ENCODE measurements at places on chromosomes 2 and 18. TPM values are rescaled to one million over a fixed set of nuclear protein-coding genes. Genes with fewer than 3 reads are reported as not detected.
A peak's percentile ranks its signal among the peaks of the same experiment; 100 is the strongest.

Gene MC4R
- not detected for total RNA-seq

Gene RSAD2
- total RNA-seq = 3.3 TPM

Gene LYPD6B
- total RNA-seq = not detected

Gene GAREM2
- 1.4 TPM for total RNA-seq

Gene MGAT5
- 92.3 TPM for total RNA-seq

Gene DPYSL5
- total RNA-seq = not detected

Gene RRM2
- 4.2 TPM for total RNA-seq

Gene RABL2A
- total RNA-seq = 5.4 TPM

Gene LCT
- not detected for total RNA-seq

Gene SCYGR6
- total RNA-seq = not detected

Gene AGBL5
- 9.9 TPM for total RNA-seq

Gene NPPC
- 16.1 TPM for total RNA-seq

Gene PAX8
- total RNA-seq = 0.60 TPM

DNA sequence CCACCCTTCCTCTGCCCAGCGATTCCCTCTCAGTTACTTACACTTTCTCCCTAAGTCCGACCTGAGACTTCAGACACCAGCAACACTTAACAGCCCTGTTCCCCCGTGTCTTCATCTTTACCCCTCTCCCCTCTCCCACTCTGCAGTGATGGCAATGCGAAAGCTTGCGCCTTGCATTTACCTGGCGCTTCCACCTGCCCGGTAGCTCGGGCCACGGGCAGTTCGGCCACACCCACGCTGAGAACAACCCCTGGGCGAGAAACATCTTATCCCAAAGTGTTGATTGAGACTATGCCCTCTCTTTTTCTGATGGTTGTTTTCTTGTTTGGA lies 558 bp downstream of the DNAJC10 start:
- DNase-seq = no peak

DNA sequence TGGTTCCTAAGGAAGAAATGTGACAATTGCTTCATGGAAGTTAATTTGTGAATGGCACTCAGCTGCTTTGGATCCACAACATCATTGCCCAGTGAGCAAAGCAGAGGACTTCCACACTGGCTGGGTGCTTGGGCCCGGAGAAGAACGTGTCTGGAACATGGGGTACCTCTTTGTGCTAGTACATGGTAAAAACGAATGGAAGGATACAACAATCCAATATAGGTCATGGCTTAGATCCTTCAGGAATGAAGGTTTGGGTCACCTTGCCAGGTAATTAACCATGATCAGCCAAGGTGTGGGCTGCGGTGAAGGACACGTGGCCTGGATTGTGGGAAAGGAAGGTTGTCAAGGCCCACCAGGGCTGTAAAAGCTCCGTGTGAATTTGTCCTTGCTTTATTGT lies 245.9 kb upstream of the HS6ST1 start:
- no peak for DNase-seq

GRCh38 chr2:210971431-210971830 lies 415.0 kb downstream of the CPS1 start:
- no peak for DNase-seq

- no peak for DNase-seq
Observed at GRCh38 chr18:10038268-10038667, 124.5 kb downstream of the VAPA start.

GRCh38 chr18:3451183-3451988 lies 1.4 kb downstream of the TGIF1 start:
- peak; percentile 97 for DNase-seq

GRCh38 chr18:3478262-3478978 lies 28.4 kb downstream of the TGIF1 start:
- no peak for DNase-seq

GRCh38 chr18:58552057-58552461 lies 76.8 kb downstream of the ALPK2 start:
- no peak for DNase-seq

DNA sequence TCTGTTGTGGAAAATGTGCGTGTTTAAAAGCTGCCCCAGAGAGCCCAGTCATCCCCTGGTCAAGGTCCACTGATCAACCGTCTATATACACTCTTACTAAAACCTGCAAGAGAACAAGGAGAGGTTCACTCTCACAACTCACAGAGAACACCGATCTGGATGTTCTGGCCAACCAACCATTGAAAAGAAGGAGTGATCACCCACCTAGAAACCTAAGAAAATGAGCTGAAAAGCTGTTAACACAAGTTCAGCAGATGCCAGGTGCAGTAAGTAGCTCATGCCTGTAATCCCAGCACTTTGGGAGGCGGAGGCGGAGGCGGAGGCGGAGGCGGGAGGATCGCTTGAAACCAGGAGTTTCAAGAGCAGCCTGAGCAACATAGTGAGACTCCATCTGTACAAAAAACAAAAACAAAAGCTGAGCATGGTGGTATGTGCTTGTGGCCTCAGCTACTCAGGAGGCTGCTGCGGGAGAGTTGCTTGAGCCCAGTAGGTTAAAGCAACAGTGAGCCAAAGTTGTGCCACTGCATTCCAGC lies 14.5 kb downstream of the ATG16L1 start:
- DNase-seq = no peak

- no peak for DNase-seq
Observed at GRCh38 chr18:427005-427404, 73.5 kb downstream of the COLEC12 start.

GRCh38 chr2:239756790-239757760 lies 268.1 kb downstream of the NDUFA10 start:
- peak; percentile 58 for DNase-seq

DNA sequence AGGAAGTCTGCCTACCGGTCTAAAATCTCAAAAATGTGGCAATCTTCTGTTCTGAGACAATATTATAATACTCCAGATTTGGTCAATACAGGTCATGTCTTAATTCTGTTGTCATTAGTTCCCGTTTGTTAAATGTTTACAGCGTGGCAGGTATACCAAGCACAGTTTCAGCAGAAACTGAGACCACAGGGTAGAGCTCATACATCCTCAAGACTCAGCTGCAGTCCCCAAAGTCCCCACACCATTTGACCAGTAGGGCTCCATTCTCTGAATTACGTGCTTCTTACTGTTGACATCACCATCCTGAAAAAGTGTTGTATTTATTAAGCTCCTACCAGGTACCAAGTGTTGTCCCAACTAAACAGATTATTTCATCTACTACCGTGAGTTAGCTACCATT lies 157.1 kb downstream of the MC4R start:
- no peak for DNase-seq

GRCh38 chr18:43115076-43115921 lies at the start of gene RIT2:
Gene RIT2, minus strand, starts transcription at chr18:43115685.
- DNase-seq = no peak

DNA sequence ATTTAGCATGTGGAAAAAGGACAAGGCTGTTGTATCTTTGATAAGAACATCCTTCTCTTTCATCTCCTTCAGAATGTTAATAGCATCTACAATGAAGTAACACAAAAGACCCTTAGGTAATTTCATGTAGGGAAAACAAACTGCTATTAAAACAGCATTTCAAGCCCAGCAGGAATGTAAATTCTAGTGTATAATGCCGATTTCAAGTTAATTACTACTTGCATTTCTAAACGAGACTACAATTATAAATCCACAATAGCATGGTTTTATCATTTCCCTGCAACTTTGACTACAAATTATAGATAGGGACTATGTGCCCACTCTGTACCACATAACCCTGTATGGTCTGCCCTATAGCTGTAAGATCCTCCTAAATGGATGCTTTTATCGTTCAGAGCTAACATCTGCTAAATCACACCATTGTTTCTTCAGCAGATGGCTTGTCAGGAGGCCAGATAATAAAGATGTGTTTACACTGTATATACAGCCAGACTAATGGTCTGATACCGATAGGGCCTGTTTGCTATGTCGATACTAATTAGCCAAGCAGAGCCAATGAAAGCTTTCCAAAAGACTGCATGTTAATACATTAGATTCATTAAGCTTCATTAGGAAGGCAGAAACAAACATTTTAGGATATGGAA lies 51.9 kb downstream of the LRPPRC start:
- no peak for DNase-seq

DNA sequence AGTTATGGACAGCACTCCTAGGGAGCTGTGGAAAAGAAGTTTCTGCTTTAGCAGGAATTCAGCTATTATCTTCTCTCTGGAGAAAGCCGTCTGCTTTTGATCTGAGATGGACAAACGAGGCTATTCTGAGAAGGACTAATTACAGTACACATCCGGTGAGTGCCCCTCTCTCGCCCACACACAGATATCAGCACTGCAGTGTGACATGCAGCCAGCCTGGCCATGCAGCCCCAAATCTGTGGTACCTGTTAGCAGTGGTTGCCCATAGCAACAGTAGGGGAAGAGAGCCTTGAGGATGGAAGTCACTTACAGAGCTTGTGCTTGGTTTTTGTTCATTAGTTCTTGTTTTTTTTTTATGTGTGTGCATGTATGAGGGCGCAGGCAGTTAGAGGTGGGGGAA lies 73.9 kb upstream of the TRIB2 start:
- DNase-seq = no peak

DNA sequence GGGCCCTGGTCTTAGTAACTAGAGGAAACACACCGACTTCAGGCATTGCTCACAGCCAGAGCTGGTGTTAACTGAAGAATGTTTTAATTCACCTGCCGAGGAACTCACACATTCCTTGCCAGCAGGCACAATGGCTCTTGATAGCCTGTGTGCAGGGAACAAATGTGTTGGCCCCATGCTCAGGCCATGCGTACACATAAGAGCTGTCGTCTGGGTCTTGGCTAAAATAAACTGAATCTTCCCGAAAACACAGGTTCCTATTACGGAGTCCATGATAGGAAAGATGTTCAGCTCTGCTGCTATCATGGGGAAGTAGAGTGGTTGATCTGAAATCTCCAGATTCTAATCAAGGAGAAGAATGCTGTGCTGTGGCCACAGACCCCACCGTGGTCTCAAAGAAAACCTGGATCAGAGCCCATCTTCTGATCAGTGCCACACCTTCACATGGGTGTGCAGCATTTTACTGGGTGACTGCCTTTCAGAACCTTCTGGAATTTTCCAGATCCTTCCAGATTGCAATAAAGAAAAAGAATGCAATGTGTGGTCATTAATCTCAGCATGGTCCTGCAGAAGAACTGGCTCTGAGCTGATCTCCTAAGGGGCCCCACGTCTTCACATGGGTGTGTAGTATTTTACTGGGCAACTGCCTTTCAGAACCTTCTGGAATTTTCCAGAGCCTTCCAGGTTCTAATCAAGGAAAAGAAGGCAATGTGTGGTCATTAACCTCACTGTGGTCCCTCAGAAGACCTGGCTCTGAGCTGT lies 17.2 kb downstream of the MBP start:
- DNase-seq = peak; percentile 55

DNA sequence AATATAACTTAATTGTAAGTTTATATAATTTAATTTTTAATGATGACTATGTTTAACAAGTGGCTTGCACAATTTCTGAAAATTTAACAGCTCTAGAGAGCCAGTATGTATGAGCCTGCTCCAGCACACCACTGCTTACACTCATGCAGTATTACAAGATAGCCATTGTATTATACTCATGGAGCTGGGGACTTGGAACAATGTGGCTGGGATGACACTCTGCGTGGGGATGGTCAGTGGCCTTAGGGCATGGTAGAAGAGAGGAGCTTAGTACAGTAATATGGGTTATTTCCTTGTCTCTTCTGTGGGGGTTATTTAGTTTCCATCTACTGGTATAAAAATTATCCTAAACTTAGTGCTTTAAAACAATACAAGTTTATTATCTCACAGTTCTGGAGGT lies 105.1 kb upstream of the STON1 start:
- DNase-seq = no peak

- DNase-seq = no peak
Observed at GRCh38 chr2:109481196-109481555, 132.6 kb downstream of the SEPTIN10 start.

DNA sequence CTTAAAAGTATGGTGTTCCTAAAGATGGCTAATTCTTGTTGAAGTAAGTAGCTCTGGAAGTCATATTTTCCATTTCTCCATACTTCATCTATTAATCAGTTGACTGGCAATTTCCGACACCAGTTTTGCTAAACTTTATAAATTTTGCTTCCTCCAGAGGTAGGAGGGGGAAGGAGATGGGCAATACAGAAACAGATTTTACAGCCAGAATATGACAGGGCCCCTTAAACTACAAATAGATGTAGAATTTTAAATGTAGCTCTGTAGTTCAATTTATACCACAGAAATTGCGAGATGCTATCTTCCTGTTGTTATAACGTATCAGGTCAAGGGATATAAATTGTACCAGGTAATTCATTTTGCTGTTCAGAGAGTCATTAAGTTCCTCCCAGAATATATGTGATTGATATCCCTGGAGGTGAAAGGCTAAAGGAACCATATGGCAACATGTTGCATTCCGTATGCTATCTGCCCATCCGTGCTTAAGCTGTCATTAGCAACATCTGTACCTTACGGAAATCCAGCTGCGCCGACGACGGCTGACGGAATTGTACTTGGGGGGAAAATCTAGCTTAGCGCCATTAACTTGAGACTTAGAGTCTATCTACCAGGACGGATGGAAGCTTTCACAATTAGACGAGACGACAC lies 8.4 kb upstream of the NR4A2 start:
- DNase-seq = no peak

GRCh38 chr2:19321946-19322345 lies 36.5 kb downstream of the OSR1 start:
- DNase-seq = no peak

- DNase-seq = no peak
Observed at GRCh38 chr2:166593403-166593802, 99.4 kb upstream of the SCN7A start.

GRCh38 chr2:237371856-237372255 lies 42.1 kb downstream of the COL6A3 start:
- DNase-seq = no peak

DNA sequence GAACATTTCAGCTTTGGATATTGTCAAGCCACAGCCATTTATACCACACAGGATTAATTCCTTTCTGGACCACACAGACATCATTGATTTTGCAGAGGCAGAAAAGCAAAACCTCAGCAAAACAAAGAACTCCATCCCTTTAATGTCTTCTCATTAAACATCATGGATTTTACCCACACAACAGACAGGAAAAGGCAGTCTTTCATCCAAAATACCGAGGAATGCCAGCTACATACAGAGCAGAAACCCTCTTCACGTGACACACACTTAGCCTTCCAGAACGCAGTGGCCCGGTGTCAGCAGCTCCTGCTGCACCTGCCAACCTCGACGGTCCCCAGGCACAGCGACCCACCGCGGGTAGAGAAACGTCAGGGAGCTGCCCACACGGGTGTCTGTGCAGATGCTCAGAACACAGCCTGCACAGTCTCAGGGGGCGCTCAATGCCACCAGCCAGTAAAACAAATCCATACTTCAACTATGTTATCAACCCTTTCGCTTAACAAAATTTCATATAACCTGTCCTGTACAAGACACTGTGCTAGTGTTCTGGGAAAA lies 304.5 kb downstream of the EIPR1 start:
- no peak for DNase-seq

GRCh38 chr2:239224199-239224570 lies 176.6 kb downstream of the HDAC4 start:
- DNase-seq = no peak

DNA sequence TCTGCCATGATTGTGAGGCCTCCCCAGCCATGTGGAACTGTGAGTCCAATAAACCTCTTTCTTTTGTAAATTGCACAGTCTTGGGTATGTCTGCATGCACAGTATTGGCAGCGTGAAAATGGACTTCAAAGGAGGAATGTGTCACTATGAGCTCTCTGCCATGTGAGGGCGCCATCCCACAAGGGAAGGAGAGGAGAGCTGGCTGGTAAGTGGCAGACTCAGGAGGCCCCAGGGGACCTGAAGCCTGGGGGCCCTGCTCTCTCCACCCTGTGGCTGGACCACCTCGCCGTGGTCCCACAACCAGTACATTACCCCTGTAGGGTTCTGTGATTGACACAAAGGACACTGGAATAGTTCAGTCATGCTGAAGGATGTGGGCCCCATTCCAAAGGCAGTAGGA lies 122.1 kb downstream of the RPIA start:
- no peak for DNase-seq
